T-helper 2 cell (primary cell): ENCODE measurements at places on chromosomes 2 and 18.

DNA sequence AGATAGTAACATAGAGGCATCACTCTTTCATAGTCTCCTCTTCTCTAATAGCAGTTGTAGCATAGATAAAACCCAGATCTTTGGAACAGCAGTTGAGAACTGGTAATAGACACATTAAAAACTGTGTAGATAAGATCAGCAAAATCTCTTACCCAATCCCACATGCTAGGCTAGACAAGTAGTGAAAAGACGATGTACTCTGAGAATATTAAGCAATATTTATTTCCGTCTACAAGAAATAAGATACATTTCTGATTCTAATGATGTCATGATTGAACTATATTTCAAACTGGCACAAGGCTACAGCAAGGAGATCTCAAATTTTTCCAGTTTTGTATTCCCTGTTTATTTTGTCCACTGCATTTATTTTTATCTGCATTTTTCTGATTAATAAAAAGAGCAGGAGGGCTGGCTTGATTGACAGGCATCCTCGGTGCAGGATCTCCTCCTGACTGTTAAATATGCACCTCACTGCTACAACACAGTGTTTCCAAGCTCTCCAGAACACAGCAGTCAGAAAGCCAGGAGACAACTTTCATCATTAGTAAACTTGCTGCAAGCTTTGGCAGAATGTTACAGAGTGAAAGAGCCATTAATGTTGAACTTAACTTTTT lies 73.3 kb upstream of the ATIC start:
- DNase-seq = no peak

DNA sequence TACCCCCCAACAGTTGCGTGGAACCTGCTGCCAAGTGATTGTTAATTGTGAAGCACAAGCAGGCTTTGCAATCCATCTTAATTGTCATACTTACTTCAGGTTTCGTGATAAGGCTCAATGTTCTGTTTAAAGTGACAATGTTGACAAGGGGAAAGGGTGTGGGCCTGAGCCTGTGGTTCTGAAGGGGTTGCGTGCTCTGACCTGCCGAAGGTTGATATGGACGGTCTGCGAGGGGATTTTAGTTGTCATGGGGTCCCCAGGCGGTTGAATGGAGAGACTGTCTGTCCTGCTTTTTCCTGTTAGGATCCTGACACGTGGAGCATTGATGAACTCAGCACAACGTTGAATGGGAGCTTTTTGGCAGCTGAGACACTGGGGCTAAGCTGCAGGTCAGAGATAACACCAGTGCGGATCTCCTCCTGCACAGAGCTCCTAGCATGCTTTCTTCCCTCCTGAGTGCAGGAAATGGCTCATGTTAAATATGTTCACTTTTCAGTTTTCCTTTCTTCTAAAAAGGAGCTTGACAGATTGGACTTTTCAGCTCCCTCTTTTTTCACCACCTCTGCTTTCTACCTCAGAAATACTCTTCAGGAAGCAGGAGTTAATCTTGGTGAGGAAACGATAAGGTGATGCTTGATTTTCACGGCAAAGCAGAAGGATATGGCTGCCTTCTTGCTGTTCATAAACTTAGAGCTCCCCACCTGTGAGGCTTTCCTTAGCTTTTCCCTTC lies 62.9 kb upstream of the ZEB2 start:
- DNase-seq = no peak

- DNase-seq = no peak
Measured at GRCh38 chr2:136206613-136207012, 88.7 kb upstream of the CXCR4 start.

DNA sequence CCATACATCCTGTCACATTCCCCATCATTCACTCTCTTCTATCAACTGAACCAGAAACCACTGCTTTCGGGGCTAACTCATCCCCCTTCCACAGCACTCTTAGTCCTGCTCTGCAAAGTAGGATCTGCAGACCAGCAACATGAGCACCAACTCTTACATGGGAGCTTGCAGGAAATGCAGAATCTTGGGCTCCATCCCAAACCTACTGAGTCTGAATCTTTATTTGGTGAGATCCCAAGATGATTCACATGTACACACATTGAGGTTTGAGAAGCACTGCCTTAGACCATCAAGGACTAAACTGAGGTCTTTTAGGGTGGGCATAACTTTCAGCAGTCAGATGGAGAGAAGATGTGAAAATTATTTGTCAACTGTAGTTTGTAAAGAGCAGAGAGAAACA lies 235.6 kb upstream of the EPHA4 start:
- DNase-seq = no peak

- peak; percentile 67 for DNase-seq
Measured at GRCh38 chr2:74290466-74291217, 52.6 kb downstream of the SLC4A5 start.

DNA sequence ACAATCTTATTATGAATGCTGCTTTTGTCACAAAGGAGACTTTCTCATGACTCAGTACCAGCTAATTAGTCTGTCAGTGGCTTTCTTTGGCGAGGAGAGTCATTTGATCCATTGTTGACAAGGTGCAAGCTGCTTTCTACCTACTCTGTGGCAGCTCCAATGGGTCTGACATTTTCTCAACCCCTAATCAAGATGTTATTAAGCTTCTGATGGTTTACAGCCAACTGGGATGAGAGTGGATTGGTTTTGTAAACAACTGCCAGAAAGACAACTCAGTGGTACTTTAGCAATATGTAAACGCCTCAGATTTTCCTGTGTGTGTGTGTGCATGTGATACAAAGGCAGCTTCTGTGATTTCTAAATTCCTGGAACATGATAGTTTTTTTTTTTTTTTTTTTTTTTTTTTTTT lies 8.2 kb upstream of the CLIP4 start:
- DNase-seq = no peak

DNA sequence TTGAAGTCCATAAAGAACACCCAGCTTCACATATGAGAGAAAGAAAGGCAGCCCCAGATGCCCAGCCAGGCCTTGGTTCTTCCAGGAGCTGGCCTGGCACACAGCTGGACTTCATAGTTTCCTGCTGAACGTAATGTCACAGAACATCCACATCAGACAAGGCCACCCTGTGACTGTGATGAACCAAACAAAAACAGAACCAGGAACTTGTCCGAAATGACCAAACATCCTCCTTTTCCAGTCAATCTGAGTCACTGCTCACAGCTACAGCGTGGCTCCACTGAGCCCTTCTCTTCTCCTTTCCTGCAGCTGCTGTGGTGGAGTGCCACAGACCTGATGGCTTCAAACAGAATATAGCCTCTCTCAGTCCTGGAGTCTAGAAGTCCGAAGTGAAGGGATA lies 45.4 kb upstream of the PAPOLG start:
- DNase-seq = no peak
